ENCODE measurements at places on chromosomes 11 and 22.

- no peak for DNase-seq
Measured at GRCh38 chr22:50215297-50216054, 14.7 kb downstream of the SELENOO start.

DNA sequence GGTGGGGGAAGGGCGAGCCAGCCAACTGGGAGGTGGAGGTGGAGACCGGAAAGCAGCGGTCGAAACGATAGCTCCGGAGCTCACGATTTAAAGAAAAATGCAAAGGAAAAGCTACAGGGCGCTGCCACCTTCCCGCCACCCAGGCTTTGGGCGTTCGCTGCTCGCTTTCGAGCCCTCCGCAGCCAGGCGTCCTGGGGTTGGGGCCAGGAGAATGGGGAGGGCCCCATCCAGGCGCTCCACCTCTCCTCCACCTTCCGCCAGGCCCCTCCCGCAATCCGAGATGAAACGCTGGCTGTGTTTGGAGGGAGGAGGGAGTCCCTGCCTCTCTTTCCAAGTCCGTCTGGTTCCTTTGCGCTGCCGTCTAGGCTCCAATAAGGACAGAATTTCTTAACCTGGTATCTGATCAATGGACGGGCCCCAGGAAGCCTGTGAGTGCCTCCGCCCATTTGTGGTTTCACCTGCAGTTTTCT lies 483 bp upstream of the ABTB2 start:
- DNase-seq = no peak

- DNase-seq = no peak
Measured at GRCh38 chr11:58195939-58196338, 7.1 kb downstream of the OR9Q2 start.

- no peak for DNase-seq
Measured at GRCh38 chr11:116101902-116102301, 597.7 kb upstream of the CADM1 start.

DNA sequence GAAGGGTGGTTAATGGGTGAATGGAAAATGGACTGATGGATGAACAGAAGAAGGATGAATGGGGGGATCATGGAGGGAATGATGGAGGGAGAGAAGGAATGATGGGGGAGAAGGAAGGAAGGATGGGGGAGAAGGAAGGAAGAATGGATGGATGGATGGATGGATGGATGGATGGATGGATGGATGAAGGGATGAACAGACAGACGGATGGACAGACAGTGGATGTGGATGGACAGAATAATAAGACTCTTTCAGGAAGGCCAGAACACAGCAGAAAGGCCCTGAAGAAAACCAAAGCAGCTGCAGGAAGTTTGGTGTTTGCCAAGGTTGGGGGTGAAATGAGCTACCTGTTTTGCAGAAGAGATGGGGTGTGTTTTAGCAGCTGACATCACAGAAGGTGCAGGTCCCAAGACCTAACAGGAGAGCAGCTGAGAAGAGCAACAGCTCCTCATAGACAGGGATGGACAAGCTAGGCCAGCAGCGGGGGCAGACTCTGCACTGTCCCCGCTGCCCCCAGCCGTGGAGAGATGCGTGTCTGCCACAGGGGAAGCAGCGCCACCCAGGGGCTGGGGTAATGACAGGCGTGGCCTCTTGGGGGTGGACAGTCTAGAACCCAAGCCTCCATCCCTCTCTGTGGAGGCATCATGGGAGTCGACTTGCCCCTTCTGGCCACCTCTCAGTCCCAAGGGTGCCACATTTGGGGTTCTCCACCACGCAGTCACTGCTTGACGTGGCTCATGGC lies 17.9 kb downstream of the C1QTNF6 start:
- DNase-seq = no peak

DNA sequence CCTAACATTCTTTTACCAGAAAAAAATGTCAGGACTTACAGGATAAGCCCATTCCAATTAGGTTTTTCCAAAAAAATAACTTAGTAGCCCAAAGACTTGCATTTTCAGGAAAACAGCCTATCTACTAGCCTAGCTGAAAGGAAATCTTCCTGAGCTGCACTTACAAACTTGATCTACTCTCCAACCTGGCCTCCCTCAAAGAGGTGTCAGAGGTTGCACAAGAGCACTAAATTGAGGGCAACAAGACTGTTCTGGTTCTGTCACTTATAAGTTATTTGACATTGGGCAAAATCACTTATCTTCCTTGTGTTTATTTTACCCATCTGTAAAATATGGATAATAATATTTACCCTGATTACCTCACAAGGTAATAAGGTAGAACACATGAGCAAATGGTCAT lies 7.9 kb upstream of the SOX6 start:
- DNase-seq = no peak
